ENCODE measurements at places on chromosomes 2 and 18. TPM values are rescaled to one million over a fixed set of nuclear protein-coding genes. Genes with fewer than 3 reads are reported as not detected.

CHRNA1 gene
- not detected for total RNA-seq

C18orf54 gene
- 1.3 TPM for total RNA-seq

USP34 gene
- 260 TPM for total RNA-seq

UGP2 gene
- 204 TPM for total RNA-seq

FHOD3 gene
- total RNA-seq = 13.0 TPM

SLC14A1 gene
- total RNA-seq = 0.64 TPM

AMER3 gene
- total RNA-seq = not detected

RAX gene
- not detected for total RNA-seq

GCG gene
- not detected for total RNA-seq

SMAD2 gene
- total RNA-seq = 101 TPM

ALK gene
- 0.33 TPM for total RNA-seq

GPR45 gene
- total RNA-seq = not detected

- H3K36me3 ChIP-seq = no peaks in the 10 kb centered on the region
- no peaks in the 10 kb centered on the region for H3K27me3 ChIP-seq
- H3K27ac ChIP-seq = no peak overlapping the region
These were observed 33.9 kb downstream of the SLC4A3 start for GRCh38 chr2:219661197-219661954.

- H3K27ac ChIP-seq = no peak overlapping the region
- no peaks in the 10 kb centered on the region for H3K27me3 ChIP-seq
- no peak overlapping the region for H3K4me3 ChIP-seq
- DNase-seq = no peak
- H3K4me1 ChIP-seq = no peaks in the 10 kb centered on the region
- H3K36me3 ChIP-seq = no peaks in the 10 kb centered on the region
These were observed 105.0 kb upstream of the ATP8B1 start for GRCh38 chr18:57908092-57908491.

GRCh38 chr2:84494070-84494469 lies 22.2 kb upstream of the DNAH6 start:
- no peaks in the 10 kb centered on the region for H3K27me3 ChIP-seq
- no peaks in the 10 kb centered on the region for H3K4me1 ChIP-seq
- no peak overlapping the region for H3K27ac ChIP-seq
- no peak overlapping the region for H3K4me3 ChIP-seq
- no peaks in the 10 kb centered on the region for H3K36me3 ChIP-seq
- DNase-seq = no peak

DNA sequence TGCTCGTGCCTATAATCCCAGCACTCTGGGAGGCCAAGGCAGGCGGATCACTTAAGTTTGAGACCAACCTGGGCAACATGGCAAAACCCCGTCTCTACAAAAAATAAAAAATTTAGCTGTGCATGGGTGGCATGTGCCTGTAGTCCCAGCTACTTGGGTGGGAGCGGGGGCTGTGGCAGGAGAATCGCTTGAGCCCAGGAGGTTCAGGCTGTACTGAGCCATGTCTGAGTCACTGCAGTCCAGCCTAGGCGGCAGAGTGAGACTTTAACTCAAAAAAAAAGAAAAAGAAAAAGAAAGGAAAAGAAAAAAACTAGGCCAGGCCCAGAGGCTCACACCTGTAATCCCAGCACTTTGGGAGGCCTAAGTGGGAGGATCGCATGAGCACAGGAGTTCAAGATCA lies 30.8 kb downstream of the TWSG1 start:
- no peaks in the 10 kb centered on the region for H3K36me3 ChIP-seq
- no peaks in the 10 kb centered on the region for H3K4me1 ChIP-seq
- H3K27me3 ChIP-seq = no peaks in the 10 kb centered on the region
- no peak overlapping the region for H3K4me3 ChIP-seq
- no peak for DNase-seq

GRCh38 chr18:51363384-51363783 lies 165.9 kb upstream of the MEX3C start:
- no peak for DNase-seq
- H3K4me3 ChIP-seq = no peak overlapping the region
- H3K4me1 ChIP-seq = no peaks in the 10 kb centered on the region
- no peak overlapping the region for H3K27ac ChIP-seq
- H3K36me3 ChIP-seq = no peaks in the 10 kb centered on the region

- no peak overlapping the region for H3K27ac ChIP-seq
- no peak for DNase-seq
- no peaks in the 10 kb centered on the region for H3K27me3 ChIP-seq
- H3K4me1 ChIP-seq = no peaks in the 10 kb centered on the region
- H3K4me3 ChIP-seq = no peak overlapping the region
- H3K36me3 ChIP-seq = no peaks in the 10 kb centered on the region
These were observed 77.1 kb upstream of the CD302 start for GRCh38 chr2:159875083-159875482.

DNA sequence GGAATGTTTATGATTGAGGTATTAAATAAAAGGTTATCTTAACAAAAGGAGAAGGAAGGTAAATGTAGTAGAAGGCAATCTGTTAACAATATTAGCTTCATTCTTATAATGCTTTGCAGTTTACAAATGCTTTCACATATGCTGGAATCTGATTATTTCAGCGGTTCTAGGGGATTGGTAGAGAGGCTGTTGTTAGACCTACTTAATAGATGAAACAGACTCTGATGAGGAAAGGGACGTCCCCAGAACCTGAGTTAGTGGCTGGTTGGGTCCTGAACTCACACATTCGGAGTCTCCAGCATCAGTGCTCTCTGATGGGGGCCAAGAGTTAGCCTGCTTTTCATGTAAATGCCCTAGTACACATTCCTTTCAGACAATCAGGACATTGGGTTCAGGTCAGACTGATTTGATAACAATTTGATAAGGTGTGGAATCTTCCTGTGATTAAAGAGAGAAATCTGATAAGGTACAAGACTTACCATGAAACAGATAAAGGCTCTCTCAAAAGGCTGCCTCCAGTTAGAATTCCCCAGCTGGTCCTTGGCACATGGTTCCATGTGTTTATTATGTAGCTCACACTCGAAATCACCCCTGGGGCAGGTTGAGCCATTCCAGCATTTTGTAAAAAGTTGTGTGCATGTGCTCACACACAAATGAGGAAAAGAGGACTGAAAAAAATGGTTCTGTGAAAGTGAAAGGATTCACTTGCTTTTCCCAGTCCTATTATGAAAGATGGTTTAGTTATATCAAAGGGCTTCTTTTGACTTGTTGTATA lies 103.1 kb downstream of the GPD2 start:
- peak overlapping the region; percentile 45 for H3K27ac ChIP-seq
- no peak for DNase-seq
- H3K36me3 ChIP-seq = no peaks in the 10 kb centered on the region
- H3K27me3 ChIP-seq = no peaks in the 10 kb centered on the region

- no peak overlapping the region for H3K4me3 ChIP-seq
- no peaks in the 10 kb centered on the region for H3K27me3 ChIP-seq
- no peak for DNase-seq
- no peaks in the 10 kb centered on the region for H3K36me3 ChIP-seq
- H3K4me1 ChIP-seq = no peaks in the 10 kb centered on the region
These were observed 78.3 kb upstream of the KCNE4 start for GRCh38 chr2:222973733-222974132.

- H3K27me3 ChIP-seq = no peaks in the 10 kb centered on the region
- H3K4me3 ChIP-seq = no peak overlapping the region
- H3K4me1 ChIP-seq = no peaks in the 10 kb centered on the region
- H3K36me3 ChIP-seq = no peaks in the 10 kb centered on the region
- no peak overlapping the region for H3K27ac ChIP-seq
- no peak for DNase-seq
These were observed 445.5 kb upstream of the PKDCC start for GRCh38 chr2:41602341-41602740.

DNA sequence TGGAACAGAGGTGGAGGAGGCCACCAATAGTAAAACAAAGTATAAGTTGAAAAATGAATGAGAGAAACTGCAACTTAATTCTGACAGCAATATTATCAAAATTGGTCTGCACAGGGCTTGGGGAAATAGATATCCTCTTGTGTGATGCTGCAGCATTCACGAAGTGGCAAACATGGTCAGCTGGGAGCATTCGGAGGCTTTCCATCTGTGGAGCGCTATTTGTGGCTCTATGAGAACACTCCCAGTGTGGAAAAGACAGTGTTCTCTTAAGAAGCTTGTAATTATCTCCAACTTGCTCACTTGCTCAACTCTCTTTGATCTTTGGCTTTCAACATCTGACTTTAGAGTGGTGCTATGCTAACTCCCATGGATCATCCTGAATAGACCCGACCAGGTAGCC lies 3.1 kb upstream of the FLACC1 start:
- H3K27me3 ChIP-seq = no peaks in the 10 kb centered on the region
- H3K4me3 ChIP-seq = no peak overlapping the region
- no peak overlapping the region for H3K27ac ChIP-seq
- no peaks in the 10 kb centered on the region for H3K36me3 ChIP-seq
- H3K4me1 ChIP-seq = no peaks in the 10 kb centered on the region
- DNase-seq = no peak

GRCh38 chr2:158718196-158718585 lies 76.9 kb upstream of the DAPL1 start:
- no peaks in the 10 kb centered on the region for H3K27me3 ChIP-seq
- no peak overlapping the region for H3K27ac ChIP-seq
- H3K36me3 ChIP-seq = no peaks in the 10 kb centered on the region
- peaks cover 9% of the 10 kb centered on the region for H3K4me1 ChIP-seq
- no peak for DNase-seq

GRCh38 chr2:107807988-107808387 lies 18.7 kb upstream of the RGPD4 start:
- no peak overlapping the region for H3K4me3 ChIP-seq
- no peak for DNase-seq
- no peaks in the 10 kb centered on the region for H3K36me3 ChIP-seq
- no peak overlapping the region for H3K27ac ChIP-seq

GRCh38 chr18:77777163-77777562 lies 527.5 kb downstream of the GALR1 start:
- H3K27me3 ChIP-seq = no peaks in the 10 kb centered on the region
- H3K4me1 ChIP-seq = no peaks in the 10 kb centered on the region
- no peak overlapping the region for H3K27ac ChIP-seq
- no peaks in the 10 kb centered on the region for H3K36me3 ChIP-seq
- no peak for DNase-seq

DNA sequence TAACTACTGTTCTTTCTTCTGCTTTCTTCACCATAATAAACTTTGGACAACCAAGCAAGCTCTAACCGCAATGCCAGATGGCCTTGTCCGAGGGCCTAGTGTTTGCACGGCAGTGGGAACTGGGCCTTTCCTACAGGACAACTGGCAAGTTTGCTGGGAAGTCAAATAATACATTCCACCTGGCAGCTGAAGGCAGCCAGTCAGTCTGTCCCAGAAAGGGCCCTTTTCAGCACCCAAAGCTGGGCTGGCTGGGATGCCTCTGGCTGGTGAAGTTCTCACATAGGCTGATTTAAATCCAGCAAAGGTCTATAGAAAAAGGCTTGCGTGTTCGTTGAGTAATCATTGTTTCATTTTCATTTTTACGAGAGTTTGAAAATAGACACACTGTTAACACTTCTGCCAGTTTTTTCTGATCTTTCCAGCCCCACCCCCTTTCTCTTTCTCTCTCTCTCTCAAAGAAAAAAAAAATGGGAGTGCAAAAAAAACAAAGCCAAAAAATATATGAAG lies 110.0 kb upstream of the EPAS1 start:
- H3K27me3 ChIP-seq = no peaks in the 10 kb centered on the region
- no peaks in the 10 kb centered on the region for H3K36me3 ChIP-seq
- no peak for DNase-seq
- H3K27ac ChIP-seq = peak overlapping the region; percentile 83
- H3K4me1 ChIP-seq = no peaks in the 10 kb centered on the region
- peak overlapping the region; percentile 0 for H3K4me3 ChIP-seq

GRCh38 chr2:174931724-174932123 lies 73.5 kb downstream of the CHN1 start:
- no peaks in the 10 kb centered on the region for H3K36me3 ChIP-seq
- DNase-seq = no peak
- no peaks in the 10 kb centered on the region for H3K27me3 ChIP-seq

DNA sequence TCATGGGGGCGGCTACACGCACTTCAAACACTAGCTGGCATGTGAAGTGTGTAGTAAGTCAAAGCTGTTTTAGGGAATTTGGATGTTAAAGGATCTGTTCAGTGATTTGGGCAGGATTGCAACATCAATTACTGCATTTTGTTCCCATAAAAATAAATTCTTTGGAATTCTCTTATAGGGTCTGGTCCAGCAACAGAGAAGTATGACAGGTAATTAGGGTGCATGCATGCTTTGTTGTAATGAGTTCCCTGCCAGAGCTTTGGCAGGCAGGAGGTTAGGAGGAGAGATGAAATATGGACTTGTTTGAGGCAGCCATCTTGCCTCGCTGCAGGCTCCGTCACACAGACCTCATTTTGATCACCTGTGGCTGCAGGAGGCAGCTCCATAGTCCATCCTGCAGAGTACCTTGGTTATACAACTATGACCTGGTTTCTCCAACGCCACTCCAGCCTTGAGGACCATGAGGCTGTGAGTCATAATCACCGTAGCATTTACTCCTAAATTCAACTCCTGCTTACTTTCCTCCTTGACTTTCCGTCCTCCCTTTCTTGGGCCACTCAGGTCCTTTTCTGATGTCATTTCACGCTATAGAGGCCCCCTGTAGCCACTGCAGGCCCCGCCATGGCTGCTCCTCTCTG lies 26.5 kb upstream of the EML4 start:
- peaks cover 13% of the 10 kb centered on the region for H3K4me1 ChIP-seq
- H3K4me3 ChIP-seq = no peak overlapping the region
- peak overlapping the region; percentile 75 for H3K27ac ChIP-seq
- no peaks in the 10 kb centered on the region for H3K36me3 ChIP-seq
- no peaks in the 10 kb centered on the region for H3K27me3 ChIP-seq

DNA sequence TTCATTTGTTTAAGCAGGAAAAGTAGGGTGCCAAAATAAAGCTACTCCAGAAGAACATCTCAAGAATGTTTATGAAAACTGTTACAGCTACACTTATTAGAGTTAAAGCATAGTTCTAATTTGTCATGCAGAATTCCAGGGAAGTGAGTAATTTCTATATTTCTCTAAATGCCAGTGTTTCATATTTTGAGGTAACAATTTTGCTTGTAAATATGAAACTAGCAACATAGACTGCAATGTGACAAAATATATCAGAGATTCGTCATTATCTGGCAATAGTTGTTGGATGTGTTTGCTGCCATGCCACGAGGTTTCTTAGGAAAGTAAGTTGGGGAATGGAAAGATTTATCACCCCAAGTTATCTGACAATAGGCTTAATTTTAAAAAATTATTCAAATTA lies 424.1 kb upstream of the ZEB2 start:
- no peak overlapping the region for H3K4me3 ChIP-seq
- DNase-seq = no peak
- H3K4me1 ChIP-seq = no peaks in the 10 kb centered on the region
- H3K36me3 ChIP-seq = no peaks in the 10 kb centered on the region
- H3K27ac ChIP-seq = no peak overlapping the region

Data from breast epithelium (tissue), 4 donors.